ENCODE measurements at places on chromosomes 7 and 10.

DNA sequence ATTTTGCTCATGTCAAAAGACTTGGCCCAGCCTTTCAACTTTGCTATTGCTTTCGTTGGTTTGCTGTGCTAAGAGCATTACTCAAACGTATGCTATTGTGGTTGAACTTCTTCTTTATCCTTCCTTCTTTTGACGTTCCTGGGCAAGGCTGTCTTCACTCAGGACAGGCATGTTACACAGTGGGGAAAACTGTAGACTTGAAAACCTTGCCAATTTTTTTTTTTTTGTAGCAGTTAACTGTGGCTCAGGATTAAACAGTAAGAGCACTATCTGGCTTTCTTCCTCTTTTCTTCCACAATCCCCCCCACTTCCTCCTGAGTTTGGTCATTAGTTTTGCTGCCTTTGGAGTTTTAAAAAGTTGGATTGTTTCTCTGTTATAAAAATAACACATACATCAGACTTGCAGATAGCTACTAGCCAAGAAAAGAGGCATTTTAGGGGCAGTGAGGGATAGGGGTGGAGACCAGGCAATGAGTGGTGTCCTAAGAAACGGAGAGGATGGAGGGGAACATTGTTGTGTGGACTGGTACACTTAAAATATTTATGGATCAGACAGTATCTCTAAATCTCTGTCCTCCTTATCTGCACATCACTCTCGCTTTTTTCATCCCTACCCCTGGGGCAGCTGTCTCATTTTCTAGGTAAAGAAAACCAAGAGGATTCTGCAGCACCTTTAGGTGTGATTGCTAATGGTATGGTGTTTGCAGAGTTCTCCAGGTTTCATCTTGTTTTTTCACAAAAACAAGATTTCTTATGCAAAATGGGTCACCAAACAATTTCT, 181.7 kb downstream of the LRMDA start:
- no peak for DNase-seq

DNA sequence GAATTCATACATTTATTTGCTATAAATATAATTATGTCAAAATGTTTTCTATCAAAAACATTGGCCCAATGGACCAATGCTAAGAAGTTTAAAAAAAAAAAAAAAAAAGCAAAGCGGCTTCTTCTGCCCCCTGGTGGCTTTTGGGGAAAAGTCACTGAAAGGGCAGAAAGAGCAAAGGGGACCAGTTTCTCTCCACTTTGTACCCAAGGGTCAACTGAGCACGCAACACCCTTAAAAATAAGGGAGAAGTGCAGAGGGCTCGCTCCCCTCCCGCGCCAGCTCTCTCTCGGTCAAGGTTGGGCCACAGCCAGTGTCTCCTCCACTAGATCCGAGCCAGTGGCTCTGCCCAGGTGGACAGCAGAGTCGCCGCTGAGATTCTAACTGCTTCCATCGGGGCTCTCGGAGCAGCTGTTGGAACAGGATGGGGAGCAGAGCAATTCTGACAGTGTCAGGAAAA, 136.4 kb upstream of the FGFR2 start:
- DNase-seq, result no peak

DNA sequence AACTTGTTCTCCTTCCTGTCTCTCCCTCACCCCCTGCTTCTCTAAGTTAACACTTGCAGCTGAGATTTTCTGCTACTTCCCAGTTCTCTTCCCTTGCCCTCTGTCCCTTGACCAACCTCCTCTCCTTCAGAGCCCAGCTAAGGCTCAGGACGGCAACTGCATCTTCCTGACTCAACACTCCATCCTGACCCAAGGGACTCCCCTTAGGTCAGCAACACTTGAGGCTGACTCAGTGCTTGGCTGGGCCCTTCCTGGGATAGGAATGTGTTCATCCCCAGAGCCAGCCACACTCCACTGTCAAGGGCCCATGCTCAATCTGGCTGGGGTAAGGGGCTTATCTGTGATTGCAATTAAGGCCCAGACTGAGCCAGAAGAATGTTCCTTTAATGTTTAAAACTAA, 3.4 kb downstream of the CALHM2 start:
- DNase-seq, result no peak

- DNase-seq, result no peak
These were observed 85.0 kb upstream of the FAM180A start for GRCh38 chr7:135833642-135834041.

DNA sequence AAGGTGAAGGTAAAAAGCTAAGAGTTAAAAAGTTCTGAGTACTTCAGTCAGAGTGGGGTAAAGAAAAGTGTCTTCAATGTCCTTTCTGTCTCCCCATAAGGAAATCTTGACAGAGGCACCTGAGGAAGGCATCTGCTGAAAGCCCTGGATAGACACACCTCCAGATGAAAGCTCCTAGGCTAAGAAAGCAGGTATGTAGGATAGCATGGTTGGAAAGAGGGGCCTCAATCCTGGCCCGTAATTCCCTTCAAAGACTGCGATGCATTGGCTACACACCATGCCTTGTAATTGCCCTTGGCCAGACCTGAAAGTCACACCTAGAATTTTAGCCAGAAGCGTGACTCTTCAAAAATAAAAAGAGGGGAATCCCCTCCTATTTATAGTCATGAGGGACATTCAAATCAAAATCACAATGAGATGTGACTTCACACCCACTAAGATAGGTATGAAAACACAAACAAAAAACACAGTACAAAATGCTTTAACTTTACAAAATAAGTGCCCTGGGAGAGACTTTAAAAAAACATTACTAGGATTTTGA, 809.7 kb downstream of the IPMK start:
- no peak for DNase-seq

DNA sequence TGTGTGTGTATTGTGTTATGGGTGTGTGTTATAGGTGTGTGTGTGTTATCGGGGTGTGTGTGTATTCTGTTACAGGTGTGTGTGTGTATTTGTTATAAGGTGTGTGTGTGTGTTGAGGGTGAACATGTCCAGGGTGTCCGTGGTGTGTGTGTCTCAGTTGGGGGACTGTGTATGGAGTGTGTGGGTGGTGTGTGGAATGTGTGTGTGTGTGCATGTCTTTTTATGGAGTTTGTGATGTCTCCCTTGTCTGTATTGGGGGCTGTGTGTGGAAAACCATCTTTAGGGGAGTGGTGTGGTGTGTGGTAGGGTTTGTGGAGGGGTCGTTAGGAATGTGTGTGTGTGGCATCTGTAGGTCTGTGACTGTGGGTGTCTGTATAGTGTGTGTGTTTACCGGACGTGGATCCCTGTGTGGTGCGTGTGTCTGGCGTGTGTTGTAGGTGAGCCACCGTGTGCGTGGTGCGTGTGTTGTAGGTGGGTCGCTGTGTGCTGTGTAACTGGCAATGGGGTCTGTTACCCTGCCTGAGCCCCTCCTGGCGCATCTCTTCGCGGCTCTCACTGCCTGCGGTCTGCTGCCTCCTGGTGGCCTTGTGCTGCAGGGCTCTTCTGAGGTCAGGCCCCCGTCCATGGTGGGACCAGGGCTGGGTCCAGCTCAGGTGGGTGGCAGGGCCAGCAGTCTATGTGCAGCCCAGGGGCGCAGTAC, 61.7 kb downstream of the PALD1 start:
- DNase-seq, result peak; percentile 30

GRCh38 chr7:825386-825785, 6.9 kb upstream of the SUN1 start:
- no peak for DNase-seq

DNA sequence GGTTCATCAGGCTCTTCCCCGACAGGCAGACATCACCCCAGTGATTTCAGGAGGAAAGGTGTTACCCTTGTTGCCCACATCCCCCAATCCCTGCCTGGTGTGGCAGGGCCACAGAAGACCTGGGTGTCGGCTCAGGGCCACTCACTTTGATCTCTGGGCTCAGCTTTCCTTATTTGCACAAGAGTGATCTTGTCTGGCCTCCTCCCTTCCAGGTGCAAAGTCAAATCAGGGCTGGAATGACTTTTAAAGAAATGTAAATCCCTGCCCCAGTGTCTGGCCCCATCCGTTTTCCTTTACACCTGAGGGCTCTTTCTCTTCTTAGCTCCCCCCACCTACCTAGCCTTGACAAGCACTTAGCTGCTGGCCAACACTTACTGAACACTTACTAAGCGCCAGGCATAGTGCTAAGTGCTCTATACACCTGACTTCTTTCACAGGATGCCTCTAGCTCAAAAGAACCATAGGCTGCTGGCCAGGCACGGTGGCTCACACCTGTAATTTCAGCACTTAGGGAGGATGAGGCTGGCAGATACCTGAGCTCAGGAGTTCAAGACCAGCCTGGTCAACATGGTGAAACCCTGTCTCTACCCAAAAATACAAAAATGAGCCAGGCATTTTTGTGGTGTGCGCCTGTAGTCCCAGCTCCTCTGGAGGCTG, 979 bp upstream of the NODAL start:
- DNase-seq, result no peak

GRCh38 chr7:151352512-151352911, 10.9 kb downstream of the NUB1 start:
- no peak for DNase-seq

- DNase-seq, result no peak
These were observed 40.3 kb downstream of the DOCK1 start for GRCh38 chr10:126945351-126946030.

DNA sequence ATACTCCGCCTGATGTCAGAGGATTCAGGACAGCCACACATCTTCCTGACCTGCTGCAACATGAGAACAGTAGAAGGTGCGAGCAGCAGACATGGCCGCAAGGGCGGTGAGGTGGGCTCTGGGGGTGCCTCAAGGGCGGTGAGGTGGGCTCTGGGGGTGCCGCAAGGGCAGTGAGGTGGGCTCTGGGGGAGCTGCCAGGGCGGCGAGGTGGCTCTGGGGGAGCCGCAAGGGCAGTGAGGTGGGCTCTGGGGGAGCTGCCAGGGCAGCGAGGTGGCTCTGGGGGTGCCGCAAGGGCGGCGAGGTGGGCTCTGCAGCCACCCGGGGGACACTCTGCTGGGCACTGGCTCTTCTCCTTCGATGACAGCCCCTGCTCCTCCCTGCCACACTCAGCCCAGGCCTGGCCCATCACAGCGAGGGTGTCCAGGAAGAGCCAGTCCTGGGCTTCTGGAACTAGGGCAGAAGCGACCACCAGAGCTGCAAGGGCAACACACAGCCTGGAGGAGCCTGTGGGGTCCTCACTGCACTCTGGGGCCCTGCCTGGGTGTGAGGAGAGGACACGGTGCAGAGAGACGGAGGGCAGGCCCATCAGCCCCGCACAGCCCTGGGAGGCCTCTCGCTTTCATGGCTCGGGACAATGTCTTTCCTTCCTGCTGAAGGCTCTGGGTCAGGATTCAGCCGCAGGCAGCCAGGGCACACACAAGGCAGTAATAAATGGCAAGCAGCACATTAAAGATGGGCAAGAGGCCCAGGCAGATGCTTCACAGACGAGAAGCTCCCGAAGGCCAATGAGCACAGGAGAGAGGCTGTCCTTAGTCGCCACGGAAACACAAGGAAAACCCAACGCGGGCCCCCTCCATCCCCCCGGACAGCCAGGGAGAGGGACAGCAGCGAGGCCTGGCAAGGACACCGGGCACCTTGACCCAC, 42.5 kb downstream of the STK32C start:
- DNase-seq, result no peak

- DNase-seq, result peak; percentile 53
These were observed 1.6 kb downstream of the SGMS1 start for GRCh38 chr10:50621968-50622705.
